ENCODE measurements at places on chromosomes 6 and 20. TPM values are rescaled to one million over a fixed set of nuclear protein-coding genes. Genes with fewer than 3 reads are reported as not detected.

DNA sequence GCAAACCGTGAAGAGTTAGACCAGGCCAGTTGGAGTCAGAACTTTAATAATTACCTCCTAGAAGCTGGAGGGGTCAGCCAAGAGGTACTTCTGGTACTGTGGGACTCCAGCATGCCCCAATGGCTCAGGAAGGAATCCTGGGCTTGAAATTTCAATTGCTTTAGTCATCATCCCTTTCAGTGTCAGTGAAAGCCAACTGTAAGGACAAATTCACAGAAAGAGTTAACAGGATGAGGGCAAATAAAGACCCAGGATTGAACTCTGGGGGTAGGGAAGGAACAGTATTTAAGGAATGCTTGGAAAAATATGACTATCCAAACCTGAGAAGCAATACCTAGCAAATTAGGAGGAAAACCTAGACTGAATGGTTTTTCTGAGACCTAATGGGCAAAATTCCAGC lies 735.1 kb upstream of the MARCKS start:
- peak; percentile 98 for DNase-seq

- no peak for DNase-seq
Measured at GRCh38 chr20:38805502-38805957, at the start of gene PPP1R16B. PPP1R16B (plus strand) TSS chr20:38805697; CDS start chr20:38835926, 30,229 bp downstream.

GRCh38 chr20:41344938-41345728 lies 4.5 kb downstream of the LPIN3 start:
- DNase-seq, result no peak

DNA sequence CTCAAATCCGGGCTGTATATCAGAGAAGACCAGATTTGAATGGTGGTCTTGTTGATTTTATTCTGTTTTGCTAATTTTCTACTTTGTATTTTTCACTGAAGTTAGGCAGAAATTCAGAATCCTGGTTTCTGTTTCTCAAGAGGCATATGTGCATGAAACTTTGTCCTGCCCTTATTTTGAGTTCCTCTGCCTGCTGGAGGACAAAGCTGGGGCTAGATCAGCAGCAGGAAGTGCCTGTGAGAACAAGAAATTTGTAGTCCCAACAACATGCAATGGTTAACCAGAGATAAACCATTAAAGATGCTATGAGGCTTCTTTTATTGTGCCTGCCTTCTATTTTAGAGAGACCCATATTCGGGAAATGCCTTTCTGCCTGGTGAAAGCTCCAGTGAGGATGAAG lies 37.1 kb downstream of the BEND6 start:
- DNase-seq, result no peak

- peak; percentile 98 for DNase-seq
Measured at GRCh38 chr6:12490904-12491571, 200.9 kb downstream of the EDN1 start.

GRCh38 chr6:106512968-106513574 lies 116.2 kb downstream of the RTN4IP1 start:
- DNase-seq, result no peak

- no peak for DNase-seq
Measured at GRCh38 chr20:25297141-25297905, 49.4 kb downstream of the PYGB start.

Gene FAM217A
- not detected for total RNA-seq
